Thoracic aorta (tissue), 2 donors: ENCODE measurements at places on chromosomes 16 and 17.

DNA sequence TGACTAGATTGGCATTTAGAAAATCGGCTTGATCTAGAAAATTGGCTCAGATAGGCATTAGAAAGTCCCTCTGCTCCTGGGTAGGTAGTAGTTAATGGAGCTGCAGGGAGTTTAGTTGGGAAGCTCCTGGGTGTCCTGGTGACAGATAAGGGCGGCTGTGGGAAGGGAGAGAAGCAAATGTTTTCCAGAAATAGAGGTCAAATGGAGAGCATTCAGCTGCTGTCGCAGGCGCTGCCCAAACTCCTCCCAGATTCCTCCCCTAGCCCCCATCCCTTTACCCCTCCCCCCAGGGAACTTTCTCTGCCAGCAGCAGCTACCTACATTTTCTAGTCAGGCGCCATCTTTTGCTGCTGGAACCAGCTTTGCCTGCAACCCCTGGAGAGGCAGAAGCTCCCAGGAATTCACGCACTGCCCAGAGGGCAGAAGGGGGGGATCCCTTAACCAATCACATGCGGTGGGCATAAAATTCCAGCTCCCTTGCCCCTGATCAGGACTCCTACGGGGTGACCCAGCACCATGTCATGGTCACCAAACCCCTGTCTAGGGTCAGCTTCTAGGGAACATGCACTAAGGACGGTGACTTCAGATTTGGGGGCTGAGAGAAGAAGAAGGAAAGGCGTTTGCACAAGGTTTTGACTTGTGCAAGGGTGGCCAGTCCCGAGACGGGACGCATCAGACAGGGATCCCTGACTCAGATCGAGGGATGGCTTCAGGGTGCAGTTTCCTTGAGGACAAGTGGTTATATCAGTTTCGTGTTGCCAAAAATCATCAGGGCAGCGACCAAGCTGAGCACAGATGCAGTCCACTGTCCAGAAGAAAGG lies 43.8 kb downstream of the SOCS1 start:
- no peak for DNase-seq

- DNase-seq, result no peak
Observed at GRCh38 chr16:88785106-88785924, at the start of gene PIEZO1. Gene PIEZO1, minus strand, starts transcription at chr16:88785220. Its CDS starts 256 bp downstream, at chr16:88784964.

DNA sequence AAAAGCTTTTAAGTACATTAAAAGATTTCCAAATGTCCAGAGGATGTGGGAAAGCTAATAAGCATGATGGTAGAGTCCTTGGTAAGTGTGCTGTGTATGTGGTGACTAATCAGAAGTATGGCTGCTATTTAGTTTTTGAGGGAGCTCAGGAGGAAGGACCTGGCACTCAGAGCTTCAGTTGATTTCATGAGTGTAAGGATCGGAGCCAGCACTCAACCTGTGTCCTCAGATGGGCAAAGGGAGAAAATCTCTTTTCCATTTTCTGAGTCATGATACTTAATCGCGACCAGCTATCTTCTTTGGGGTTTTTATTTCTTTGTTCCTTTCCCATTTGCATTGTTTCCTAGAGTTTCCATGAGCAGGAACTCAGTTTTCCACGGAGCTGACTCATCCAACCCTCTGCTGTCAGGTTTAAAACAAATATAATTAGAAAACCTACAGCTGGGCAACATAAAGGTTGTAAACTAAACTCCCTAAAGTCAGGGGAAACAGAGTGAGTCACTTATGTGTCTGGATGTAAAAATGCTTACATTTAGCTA lies 125.4 kb downstream of the MAP2K6 start:
- no peak for DNase-seq

DNA sequence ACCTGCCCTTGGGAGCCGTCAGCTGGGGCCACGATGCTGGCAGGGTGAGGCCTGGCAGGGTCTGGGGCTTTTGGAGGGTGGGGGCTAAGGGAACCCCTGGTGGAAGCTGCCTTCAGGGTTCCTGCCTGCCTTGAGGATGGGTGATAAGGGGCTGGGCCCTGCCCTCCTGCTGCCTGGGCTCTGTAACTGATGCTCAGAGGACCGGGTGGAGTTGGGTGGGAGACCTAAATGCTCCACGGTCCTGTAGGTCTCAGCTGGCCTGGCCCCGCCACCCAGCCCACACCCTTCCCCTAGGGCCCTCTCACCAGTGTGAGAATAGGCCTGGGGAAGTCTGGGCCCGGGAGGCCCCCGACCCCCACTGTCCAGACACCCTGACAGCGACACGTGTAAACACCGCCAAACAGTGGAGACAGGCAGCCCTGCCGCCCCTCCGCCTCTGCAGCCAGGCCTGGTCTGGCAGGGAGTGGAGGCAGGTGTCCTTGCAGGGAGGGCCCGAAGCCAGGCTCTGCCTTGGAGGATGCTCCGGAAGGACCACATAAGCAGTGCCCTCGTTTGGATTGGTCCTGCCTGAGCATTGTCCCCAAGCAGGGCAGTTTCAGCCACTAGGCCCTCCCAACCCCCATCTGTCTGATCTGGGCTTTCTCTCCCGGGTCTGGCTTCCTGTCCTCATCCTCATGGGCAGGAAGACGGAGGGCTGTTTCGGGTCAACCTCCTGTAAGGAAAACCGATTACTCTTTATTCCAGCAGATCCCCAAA lies 6.5 kb upstream of the BAHCC1 start:
- DNase-seq, result no peak

- DNase-seq, result no peak
Observed at GRCh38 chr17:14294876-14295275, 6.0 kb upstream of the HS3ST3B1 start.
